Activated T-helper 2 cell treated with anti-CD3 and anti-CD28 coated beads, Interferon-gamma antibody, Interleukin-2, Interleukin-4, amounts not matched to agents 10 μg/mL and 5 μg/mL and 100 μg/mL, durations not matched to agents 14 hours and 24 hours and 36 hours (primary cell): ENCODE measurements at places on chromosomes 5 and 9.

DNA sequence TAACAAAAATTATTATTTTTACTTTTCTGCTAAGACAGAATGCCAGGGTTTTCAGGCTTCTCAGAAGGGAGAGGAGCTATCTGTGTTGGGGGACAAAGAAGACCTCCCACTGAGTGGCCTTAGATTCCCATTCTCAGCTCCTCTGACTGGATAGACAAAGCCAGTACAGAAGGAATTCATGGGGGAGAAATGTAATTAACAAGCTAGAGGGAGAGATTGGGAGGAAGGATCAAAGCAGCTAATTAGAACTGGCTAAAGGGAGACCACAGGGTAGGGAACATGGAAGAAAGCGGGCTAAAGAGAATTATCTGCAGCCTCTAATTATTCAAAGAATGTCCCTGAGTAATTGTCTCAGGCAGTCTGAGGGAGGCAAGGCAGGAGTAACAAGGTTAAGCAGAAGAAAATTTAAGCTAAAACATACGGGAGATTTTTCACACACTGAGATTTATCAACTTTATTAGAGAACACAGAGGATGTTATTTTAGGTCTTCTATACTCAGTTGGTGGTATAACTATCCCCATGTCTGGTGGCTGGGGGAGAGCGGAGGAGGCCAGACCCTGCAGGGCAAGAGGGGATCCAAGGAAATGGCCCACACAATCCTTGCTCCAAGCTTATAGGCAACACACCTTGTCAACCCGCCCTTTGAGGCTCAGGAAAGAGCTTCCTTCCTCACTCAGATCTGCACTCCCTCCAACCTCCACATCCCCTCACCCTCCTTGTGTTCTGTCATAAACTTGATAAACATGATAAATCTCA, 87.7 kb upstream of the LRRTM2 start:
- DNase-seq = no peak

GRCh38 chr9:95508242-95508967, 8.4 kb downstream of the PTCH1 start:
- DNase-seq = no peak

DNA sequence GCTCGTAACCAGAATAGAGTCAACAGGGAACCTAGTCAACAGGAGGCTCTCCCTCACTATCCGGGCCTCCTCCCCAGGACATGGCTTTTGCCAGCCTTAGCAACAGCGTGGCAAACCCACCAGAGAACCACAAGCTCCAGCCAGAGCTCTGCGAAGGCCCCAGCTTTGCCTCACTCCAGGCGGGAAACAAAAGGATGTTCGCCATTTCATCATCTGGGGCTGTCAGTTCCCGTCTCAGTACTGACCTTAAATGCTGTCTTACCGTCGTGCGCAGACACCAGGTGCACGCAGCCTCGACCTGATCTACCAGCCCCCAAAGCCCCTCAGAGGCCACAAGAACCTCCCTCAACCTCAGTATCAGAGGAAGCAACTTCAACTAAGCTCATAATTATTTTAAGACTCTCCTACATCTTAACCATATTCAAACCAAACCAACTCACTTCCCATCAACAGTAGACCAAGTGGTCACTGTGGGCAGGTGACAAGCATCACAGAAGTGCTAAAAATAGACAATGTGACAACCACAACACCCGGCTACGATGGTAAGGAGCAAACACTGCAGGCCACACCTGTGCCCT, 71.4 kb downstream of the SEMA4D start:
- DNase-seq = no peak

GRCh38 chr5:89302102-89302891, 419.3 kb upstream of the MEF2C start:
- DNase-seq = no peak

DNA sequence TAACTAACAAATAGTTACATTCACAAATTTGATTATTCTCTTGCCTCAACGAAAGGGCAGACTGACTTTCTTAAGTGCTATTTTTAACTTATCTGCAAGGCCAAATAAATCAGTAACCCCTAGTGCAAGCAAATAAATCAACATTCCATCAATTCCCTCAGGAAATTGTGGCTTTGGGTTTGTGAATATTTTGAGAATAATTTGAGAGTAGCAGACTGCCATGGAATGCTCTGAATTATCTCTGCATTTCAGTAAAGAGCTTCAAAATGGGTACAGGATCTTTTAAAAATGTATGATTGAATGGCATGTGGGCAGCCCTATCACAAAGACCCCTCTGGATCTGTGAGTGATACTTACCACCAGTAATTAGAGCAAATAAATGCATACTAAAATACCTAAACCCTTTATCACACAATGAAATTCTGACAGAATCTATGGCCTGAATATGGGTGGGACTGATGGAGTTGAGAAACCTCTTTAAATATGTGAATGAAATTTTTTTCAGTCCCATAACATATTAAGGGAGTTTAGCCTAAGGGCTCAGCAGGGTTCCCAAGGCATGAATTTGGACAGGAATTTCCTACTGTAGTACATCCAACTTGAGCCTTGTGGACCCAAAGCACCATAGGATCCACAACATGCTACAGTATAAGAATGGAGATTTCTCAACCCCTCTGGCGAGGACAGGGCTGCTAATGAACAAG, 92.5 kb upstream of the ITGA2 start:
- no peak for DNase-seq

DNA sequence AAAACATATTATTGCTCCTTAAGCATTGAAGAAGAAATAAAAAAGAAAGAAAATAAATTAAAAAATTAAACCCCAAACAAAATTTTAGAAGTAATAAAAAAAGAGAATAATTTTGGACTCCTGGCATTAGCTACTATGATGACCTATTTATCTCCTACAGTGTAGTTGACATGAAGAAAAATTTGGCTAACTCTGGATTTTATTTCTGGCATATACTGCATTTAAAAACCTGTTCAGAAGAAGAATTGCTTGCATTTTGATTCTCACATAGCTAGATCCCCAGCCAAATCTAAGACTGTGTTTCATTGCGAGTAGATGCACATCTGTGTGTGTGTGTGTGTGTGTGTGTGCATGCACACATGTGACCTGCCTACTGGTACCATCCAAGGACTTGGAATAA, 30.1 kb upstream of the GABRG2 start:
- no peak for DNase-seq

GRCh38 chr5:43730832-43731342, 127.9 kb downstream of the NNT start:
- DNase-seq = no peak

DNA sequence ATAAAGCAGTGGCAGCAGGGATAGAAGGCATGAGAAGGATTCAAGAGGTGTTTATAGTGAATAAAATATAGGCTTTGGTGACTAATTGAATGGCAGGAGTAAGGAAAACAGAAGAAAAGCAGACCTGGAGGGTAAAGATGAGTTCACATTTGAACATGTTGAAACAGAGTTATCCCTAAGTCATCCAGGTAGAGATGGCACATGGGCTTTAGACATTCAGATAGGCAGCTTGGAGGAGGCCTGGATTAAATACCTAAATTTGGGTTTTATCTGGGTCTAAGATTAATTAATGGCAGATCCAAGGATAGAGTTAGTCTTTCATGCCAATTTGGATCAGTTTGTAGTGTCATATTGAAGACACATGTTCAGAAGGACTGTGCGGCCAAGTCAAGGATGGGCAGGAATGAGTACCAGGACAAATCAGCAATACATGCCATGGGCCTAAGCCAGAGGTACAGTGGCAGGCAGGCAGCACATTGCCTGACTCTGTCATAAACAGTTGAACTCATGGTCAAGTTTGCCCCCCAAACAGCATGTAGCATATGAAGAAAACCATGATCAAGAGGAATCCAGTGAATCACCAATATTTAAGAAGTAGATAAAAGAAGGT, 115.5 kb upstream of the SLC12A2 start:
- no peak for DNase-seq

DNA sequence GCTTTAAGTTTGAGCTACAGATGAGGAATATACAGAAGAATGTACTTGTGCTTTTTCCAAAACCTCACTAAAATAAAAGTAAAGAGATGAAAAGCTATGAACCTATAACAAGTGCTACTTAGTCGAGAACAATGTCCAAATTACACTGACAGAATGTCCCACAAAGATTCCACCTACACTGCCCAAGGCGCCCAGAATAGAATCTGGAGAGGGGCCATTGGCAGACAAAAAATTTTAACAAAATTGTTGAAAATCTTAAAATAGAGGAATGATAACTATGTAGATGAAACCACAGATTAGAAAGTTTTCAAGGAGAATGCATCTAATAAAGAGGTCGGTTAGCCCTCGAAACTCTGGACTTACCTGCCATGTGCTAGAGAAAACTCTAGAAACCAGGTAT, 235.3 kb downstream of the CETN3 start:
- no peak for DNase-seq

DNA sequence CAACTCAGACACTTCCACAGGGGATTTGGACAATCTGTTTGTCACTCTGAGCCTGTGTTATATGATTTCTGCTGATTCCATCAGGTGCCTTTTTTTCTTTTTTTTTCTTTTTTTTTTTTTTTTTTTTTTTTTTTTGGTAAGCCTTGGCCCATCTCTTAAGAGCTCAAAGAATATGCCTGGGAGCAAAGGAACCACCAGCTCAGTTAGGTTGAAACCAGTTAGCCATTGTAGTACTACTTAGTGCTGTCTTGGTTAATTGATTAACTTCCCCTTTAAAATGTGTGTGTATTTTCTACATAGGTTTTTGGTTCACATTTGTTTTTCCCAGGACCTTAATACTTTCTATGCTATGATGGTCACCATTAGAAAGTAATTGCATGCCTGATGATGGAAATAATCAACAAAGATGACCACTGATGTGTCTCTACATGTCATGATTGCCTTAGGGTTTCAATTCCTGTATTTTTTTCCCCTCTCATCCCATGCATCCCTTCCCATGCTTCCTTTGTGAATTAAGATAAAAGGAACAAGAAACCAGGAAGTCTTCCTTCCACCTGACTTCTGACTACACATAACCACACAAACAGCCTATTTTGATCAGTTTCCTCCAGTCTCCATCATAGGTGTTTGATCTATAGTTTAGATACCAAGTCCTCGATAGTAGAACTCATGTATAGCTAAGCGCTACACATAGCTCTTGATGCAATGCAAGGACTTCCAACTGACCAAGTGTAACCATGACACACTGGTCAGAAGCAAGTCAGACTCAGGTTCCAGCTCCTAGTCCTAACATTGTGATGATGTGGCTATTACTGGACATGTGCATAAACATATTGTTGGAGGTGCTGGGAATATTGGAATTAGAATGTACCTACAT, 306.1 kb downstream of the EFNA5 start:
- DNase-seq = no peak

DNA sequence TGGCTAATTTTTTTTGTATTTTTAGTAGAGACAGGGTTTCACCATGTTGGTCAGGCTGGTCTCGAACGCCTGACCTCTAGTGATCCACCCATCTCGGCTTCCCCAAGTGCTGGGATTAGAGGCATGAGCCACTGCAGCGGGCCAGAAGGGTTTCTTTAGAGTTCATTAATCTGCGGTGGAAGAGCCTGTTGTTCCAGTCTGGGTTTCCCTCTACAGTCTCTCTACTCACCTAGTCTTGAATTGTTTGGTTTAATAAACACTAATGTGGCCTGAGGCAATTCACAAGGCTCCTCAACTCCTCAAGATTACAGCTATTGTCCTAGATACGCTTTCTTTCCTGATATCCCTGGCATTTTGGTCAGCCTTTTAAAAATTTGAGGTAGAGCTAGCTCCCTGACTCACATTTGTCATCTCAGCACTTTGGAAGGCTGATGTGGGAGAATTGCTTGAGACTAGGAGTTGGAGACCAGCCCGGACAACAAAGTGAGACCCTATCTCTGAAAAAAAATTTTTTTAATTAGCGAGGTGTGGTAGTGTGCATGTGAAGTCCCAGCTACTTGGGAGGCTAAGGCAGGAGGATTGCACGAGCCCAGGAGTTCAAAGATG, 4.6 kb upstream of the SAR1B start:
- DNase-seq = no peak
